Stimulated activated CD8-positive, alpha-beta memory T cell treated with anti-CD3 and anti-CD28 coated beads, Interleukin-4, amount 100 ng/mL, for 4 hours (primary cell): ENCODE measurements at places on chromosomes 5 and 9.

DNA sequence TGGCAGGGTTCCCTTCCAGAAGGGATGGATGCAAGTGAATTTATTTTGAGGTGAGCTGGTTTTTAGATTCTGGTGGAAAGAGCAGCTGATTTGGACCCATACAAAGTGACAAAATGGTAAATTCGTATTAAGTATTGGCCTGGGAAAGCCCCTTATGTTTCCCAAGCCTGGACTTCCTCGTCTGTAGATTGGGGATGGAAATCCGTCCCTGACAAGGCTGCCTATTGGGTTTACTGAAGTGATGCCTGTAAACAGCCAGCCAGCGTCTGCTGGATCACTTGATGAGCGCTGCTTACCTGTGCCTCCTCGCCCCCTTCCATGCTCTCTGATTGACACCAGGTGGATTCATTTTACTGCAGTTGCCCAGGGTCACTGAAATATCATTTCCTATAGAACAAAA lies 233.8 kb downstream of the GADD45G start:
- DNase-seq = no peak

DNA sequence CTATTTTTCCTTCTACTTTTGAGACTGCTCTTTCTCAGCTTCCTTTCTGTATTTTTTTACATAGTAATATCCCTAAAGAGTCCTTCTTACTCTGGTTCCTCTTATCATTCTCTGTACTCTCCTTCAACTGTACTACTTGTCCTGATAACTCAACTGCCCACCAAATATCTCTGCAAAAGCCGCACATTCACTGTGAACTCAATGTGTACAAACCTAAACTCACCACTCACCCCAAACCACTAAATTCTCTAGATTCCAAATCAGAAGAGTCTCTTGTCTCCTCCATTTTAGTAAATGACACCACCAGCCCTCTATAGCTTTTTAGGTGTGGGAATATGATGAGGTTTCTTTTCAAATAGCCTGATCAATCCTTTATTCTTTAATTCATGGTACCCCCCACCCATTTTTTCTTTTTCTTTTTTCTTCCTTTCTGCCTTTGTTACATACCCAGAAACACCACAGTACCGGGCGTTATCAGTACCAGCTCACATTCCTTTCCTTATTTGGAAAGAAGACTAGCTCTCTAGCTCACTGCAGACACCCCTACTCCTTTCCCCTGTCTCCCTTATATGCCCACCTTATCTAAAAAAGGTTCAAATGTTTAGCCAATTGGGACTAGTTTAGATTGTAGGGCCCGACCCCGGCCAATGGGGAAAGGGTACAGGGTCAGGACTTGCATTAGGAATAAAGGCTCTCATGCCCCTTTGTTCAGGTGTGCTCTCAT lies 63.1 kb upstream of the RANBP6 start:
- DNase-seq = no peak

DNA sequence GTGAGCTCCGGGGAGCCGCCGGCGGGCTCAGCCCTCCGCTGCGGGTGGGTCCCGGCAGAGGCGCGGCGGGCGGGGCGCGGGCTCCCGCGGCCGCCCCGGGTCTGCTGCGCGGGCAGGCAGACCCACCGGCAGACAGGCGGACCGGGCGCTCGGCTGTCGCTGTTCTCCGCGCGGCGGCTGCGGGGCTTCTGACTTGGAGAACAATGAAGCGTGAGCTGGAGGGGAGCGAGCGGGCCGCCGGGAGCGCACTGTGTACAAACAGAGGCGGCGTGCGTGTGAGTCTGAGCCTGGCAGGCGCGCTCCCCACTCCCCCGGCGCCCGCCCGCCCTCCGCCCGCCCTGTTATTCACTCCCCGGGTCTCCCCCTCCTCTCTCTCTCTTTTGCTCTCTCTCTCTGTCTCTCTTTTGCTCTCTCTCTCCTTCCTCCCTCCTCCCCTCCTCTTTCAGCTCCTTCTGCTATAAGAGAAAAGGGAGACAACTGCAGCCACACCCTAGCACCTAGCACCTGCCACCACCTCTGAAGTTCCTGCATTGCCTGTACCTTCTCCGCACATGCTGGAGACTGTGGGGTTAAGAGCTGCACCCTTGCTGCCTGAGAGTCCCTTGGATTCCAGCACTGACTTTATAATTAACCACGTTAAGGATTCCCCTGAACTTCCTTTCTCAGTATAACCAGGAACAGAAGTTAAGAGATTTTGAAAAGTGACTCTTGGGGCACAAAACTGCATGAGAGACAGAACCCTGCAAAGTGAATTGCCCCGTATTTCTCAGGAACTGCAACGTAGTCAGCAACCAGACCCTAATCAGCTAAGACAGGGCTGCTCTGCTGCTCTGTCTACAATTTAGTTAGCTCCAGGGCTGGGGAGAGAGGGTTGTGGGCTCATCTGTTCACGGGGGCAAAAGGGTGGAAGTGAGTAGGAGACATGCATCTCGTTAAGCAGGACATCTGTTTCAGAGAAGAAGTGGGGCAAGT lies at the start of gene EDIL3:
Gene EDIL3 (minus strand): TSS at position 277 of the 972 bp plus-strand sequence. CDS start 506 bp downstream, outside the sequence.
- DNase-seq = no peak

DNA sequence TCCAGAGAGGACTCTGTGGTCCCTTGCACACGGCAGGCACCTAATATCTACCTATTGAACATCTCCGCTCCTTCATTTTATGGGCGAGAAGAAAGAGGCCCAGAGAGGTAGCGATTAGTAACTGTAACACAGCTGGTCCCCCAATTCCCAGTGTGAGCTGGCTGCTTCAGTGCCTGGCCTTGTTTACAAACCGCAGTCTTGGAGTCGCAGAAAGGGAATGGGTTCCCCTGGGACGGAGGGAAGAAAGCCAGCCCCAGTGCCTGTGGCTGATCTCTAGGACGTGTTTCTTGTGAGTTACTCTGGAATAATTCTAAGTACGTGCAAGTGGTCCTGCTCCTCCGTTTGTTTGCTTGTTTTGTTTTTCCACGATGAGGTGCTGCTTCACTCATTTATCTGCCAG lies 52.0 kb downstream of the CFAP77 start:
- DNase-seq = no peak

GRCh38 chr9:109556061-109556460 lies 58.0 kb upstream of the PTPN3 start:
- no peak for DNase-seq

DNA sequence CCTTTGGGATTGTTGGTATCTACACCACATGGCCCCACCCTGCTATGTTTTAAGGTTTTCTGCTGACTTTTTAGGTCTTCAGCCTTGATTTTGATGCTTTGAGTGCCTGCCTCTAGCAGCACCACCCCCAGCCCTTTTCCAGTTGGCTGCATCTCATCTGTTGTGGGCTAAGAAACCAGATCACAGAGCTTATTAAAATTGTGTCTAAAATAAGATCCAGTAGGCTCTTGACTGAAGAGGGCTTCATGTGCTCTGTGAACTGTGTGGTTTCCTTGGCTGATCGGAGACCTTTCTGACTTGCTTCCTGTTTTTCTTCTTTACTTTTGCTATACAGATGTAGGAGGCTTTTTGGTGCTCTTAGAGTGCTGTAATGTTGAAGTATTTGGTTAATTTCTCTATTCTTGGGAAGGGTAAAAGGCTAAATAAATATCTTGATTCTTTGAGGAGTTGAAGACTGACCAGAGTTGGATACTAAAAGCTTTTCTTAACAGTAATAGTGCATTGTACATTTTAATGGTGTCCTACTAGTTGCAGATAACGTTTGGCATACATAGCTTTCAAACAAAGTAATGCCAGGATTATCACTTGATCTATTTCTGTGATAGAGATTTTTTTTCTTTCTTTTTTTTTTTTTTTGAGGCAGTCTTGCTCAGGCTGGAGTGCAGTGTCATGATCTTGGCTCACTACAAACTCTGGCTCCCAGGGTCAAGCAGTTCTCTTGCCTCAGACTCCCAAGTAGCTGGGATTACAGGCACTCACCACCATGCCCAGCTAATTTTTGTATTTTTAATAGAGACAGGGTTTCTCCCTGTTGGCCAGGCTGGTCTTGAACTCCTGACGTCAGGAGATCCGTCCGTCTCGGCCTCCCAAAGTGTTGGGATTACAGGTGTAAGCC lies 4.5 kb downstream of the UBE2D2 start:
- DNase-seq = no peak

DNA sequence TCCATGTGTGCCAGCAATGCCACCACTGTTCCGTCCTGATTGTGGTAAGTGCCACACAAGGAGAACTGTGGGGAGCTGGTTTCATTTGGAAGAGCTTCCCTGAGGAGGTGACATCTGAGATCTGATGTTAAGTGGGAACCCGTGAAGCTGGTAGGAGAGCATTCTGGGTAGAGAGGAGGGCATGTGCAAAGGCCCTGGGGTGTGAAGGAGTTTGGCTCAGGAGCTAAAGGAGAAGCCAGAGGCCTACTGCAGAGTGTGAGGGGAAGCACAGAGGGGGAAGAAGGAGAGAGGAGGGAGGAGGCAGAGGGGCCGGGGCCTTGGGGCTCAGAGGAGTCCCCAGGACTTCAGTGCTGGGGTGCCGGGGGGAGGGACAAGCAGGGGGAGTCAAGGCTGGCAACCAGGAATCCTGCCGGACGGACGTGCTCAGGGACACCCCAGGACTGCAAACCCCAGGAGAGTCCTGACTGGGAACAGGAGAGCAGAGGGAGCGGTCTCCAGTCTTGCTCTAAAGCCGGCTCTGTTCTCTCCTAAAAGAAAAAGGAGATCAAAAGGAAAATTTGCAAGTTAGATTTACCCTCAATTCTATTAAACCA lies 19.7 kb downstream of the C9orf50 start:
- DNase-seq = no peak

GRCh38 chr5:118894709-118895108 lies 93.6 kb downstream of the DTWD2 start:
- no peak for DNase-seq

DNA sequence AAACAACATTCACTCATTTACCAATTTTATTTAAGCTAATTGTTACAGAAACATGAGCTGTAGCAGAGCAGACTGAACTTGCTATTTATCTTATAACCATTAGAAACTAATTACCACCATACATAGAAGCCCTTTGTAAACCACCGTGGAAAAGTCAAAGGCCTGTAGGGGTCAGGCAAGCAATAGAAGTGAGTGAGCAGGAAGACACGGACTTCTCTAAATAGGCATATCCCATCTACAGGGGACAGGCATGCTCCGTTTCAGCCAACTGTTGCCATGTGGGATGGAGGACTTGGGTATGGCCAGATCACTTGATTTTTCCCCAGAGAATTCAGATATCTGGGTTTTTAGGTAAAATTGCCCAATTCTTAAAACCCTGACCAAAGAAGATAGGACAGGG lies 44.8 kb downstream of the PRRC1 start:
- no peak for DNase-seq

GRCh38 chr5:52987711-52988331 lies 1.3 kb upstream of the ITGA2 start:
- DNase-seq = no peak

DNA sequence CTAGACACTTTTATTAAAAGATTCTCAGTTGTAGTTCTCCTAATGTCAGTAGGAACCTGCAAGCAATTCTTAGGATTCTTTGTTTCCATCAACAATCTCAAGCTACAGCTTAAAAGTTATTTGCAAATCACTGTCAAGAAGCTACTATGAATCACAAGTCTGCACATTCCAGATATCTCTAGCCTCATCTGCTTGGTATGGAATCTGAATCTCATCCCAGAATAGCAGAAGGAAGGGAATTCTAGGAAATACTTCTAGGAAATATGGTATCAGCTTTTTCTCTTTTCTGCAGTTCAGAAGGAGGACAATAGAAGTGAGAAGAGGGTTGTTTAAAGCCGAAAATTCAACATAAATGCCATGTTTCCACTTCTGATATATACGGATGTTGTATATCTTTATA lies 792.2 kb upstream of the CDH9 start:
- no peak for DNase-seq

- no peak for DNase-seq
Measured at GRCh38 chr5:176693477-176693851, 46.2 kb downstream of the TSPAN17 start.

GRCh38 chr9:9091387-9091786 lies 1291.8 kb upstream of the DMAC1 start:
- DNase-seq = no peak

DNA sequence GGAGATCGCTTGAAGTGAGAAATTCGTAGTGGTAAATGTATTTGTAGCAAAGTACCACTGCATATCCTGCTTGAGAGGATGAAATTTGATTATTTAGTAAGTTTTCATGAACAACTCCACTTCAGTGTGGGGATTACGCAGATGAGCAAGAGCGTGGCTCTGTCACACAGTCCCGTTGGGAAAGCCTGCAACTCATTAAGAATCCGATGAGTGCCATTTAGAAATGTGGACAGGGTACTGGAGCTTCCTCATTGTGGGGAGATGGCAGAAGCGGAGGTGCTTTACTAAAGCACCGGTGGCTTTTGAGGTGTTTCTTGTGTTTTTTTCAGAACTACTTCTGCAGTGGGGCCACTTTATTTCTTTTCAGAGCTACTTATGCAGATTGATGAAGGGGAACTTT lies 1.4 kb downstream of the TJP2 start:
- DNase-seq = no peak

DNA sequence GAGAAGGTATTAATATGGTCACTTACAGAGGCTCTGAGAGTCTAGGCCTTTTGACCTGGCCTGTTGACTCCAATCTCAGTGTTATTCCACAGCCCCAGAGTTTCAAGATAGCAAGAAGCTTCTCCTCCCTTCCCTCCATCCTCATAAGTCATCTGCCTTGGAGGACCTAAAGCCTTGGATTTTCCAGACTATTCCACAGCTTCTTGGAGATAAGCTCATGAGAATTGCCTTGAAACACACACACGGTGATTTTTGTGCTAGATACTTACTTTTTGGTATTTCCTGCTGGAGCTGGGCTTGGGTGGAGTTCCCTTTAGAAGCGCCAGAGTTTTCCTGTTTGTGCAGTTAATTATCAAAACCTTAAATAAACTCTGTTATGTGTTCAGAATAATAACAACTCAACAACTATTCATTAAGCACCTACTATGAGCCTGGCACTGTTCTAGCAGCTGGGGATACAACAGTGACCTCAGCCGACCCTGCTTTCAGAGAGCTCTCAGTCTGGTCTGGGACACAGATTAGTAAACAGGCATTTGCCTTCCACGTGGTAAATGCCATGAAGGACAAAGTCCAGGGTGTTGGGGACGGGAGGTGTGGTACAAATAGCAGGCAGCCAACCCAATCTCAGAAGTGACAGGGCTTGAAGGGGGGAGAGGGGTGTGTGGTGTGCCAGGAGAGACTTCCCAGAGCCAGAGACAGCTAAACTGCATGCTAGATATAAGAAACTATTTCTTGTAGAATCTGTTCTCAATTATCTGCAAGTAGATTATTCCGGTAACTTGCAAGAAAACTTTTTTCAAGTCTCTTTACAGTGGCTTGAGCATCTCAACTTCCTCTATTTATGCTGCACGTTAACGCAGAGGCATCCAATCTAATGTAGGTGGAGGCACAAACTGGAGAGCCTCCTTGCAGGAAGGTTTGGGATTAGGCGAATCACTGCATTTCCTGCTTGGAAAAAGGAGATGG lies 55.9 kb upstream of the KLF9 start:
- DNase-seq = no peak

DNA sequence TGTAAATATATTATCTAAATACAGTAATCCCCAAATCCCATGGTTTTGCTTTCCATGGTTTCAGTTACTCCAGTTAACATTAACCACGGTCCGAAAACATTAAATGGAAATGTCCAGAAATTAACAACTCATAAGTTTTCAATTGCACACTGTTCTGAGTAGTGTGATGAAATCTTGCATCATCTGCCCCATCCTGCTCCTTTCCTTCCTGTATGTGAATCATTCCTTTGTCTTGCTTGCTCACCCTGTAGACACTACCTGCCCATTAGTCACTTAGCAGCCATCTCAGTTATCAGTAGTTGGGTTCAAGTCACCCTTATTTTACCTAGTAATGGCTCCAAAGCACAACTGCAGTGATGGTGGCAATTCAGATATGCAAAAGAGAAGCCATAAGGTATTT lies 1568.5 kb upstream of the WWC1 start:
- DNase-seq = no peak
